Fibroblast of skin of left biceps (primary cell): ENCODE measurements at places on chromosomes 4 and X.

GRCh38 chr4:1928356-1929239 lies 57.4 kb downstream of the NSD2 start:
- DNase-seq: no peak

- DNase-seq: no peak
These were observed 1.2 kb downstream of the ABCB7 start for GRCh38 chrX:75154871-75155270.

- no peak for DNase-seq
These were observed 7.0 kb downstream of the ACOT9 start for GRCh38 chrX:23736030-23736429.

- DNase-seq: no peak
These were observed 30.2 kb upstream of the NKX6-1 start for GRCh38 chr4:84529169-84529751.

DNA sequence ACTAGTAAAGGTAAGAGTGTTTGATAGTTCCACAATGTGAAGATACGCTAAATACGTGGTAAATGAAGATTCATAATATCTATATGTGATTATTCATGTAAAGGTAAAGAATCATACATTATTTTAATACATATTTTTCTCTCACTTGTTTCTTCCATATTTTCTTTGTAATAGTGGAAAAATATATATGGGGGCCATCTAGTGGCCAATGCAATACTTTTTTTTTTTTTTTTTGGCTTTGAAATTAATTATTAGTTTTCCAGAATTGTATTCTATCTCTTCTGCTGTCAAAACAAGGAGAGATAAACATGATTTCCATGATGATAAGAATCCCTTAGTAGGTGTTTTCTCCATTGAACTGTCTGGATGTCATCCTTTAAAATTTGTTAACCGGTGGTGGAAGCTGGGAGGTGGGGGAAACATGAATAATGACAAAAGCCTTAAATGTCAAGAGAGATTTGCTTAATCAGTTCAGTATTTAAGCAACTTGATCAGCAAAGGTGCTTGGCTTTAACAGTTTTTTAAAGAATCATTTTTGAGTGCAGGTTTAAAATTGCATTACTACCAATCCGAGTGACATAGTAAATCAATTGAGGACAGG lies 508.7 kb upstream of the HTR2C start:
- no peak for DNase-seq

- no peak for DNase-seq
These were observed 138.1 kb upstream of the RASGEF1B start for GRCh38 chr4:81609844-81610243.

DNA sequence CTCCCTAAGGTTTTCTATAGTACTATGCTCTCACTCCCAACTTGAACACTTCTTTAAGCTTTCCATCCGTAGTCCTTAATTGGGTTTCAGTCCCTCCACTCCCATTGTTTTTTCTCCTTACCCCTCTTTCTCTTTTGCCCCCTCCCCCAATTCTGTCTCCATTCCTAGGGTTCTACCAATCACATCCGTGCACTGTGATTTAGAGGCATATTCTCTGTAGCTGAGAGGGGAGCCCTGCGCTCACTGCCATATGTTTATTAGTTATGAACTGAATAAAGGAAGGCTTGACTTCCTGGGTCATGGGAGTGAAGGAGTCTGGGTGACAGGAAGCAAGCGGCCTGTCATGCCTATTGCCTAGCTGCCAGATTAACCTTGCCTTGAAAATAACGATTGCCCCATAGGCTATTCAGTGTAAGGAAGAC lies 471 bp downstream of the MCTS1 start:
- no peak for DNase-seq

GRCh38 chr4:89006307-89006706 lies 50.7 kb downstream of the FAM13A start:
- no peak for DNase-seq

DNA sequence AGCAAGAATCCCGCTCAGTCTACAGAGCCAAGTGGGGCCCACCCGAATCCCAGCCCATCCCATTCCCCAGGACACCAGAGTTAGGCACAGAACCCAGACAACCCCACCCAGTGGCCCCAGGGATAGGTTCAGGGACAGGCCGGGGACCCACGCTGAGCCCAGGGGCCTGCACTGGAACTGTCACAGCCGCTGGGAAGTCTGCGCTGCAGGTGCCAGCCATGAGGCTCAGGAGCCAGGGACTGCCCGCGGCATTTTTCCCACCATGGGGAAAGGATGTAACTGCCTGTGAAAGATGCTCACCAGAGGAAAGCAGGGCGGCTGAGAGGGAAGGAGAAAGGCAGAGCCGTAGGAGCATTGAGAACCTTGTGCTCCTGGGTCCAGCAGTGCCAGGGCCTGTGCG lies 12.0 kb downstream of the EVC2 start:
- no peak for DNase-seq

DNA sequence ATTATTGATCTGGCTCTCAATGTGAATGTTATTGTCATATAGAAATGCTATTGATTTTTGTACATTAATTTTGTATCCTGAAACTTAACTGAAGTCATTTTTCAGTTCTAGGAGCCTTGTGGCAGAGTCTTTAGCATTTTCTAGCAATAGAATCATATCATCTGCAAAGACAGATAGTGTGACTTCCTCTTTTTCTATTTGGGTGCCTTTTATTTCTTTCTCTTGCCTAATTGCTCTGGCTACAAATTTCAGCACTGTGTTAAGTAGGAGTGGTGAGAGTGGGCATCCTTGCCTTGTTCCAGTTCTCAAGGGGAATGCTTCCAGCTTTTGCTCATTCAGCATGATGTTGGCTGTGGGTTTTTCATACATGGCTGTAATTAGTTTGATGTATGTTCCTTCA lies 102.7 kb downstream of the SH3BGRL start:
- no peak for DNase-seq

- DNase-seq: no peak
These were observed 49.7 kb downstream of the TMEM156 start for GRCh38 chr4:38982361-38983095.

GRCh38 chr4:117455088-117455487 lies 369.7 kb upstream of the TRAM1L1 start:
- no peak for DNase-seq

- no peak for DNase-seq
These were observed 175.5 kb upstream of the ADGRL3 start for GRCh38 chr4:61024610-61025009.

GRCh38 chr4:680928-681645 lies 6.7 kb downstream of the MYL5 start:
- no peak for DNase-seq

DNA sequence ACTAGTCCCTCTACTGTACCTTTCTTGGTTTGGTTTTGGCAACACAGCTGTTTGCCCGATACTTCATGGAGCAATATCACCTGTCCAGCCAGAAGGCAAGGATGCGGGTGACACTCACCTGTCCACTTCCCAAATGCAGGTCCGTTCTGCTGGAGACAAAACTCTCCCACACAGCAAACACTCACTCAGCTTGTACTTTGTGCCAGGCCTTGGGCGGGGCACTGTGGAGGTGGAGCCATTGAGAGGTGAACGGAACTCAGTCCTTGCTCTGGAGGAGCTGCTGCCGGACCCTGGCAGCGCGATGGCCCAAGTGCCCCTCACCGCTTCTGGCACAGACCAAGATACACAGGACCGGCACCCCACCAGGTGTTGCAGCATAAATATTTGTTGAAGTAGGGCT lies 15.3 kb upstream of the HMGB3 start:
- no peak for DNase-seq

GRCh38 chr4:137387924-137388323 lies 144.4 kb downstream of the PCDH18 start:
- peak; percentile 74 for DNase-seq

DNA sequence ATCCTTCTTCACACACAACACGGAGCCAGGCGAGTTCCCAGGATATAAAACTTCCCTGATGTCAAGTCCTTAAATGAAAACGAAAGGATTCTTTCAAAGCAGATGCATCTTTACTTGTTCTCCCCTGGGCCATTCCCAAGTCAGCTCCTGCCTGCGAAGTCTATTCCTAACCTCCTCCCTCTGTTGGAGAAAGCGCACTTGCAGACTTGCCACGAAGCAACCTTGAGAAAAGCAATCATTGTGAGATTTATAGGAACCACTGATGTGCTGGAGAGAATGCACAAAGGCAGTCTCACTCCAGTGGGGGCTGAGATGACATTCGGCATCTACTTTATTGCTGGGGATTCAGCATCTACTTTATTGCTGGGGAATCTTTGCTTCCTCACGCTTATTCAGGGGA lies 155.7 kb downstream of the NSUN7 start:
- DNase-seq: no peak

GRCh38 chr4:3249711-3250437 lies 915 bp downstream of the MSANTD1 start:
- DNase-seq: no peak

- DNase-seq: no peak
These were observed 5.4 kb upstream of the ASB5 start for GRCh38 chr4:176274441-176274840.

DNA sequence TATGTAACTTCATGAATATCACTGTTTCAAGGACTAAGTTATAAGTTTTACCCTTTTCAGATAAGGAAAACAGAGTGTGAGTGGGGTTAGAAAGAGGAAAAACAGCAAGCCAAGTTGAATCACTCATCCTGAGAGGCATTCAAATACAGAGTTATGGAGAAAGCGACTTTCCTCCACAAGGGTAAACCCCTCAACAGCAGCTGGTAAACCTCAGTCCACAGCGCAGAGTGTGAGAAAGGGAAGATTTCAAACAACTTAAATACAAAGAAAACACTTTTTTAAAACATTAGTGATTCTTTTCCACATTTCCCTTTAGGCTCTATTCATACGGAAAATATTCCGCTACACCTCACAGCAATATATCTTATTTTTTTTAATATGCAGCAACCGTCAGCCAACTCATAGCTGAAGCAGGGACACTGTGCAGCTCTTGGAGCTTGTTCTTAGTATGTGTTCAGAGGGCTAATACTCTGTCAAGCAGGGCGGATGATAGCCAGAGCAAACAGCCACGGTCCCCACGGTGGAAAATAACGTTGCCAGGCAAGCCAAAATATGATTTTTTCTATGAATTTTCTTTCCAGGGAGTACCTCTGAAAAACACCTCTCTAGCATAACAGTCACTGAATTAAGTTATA lies 488.9 kb upstream of the FAT1 start:
- no peak for DNase-seq

- DNase-seq: no peak
These were observed 67.0 kb upstream of the ANXA3 start for GRCh38 chr4:78484574-78484973.

DNA sequence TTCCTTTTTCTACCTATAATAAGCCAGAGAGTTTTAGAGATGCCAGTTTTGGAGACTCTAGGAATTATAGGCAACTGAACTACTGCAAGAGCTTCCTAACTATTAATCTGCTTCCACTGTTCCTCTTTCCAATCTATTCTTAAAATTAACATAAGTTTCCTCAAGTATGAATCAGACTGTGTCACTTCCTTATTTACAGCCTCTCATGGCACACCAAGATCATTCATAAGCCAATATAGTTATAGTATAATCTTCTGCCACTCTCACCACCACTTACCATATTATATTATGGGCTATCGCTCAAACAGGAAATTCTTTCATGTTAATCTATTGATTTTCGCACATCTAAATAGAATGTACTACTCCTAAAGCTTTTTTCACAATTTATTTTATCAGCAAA lies 383.5 kb downstream of the STPG2 start:
- DNase-seq: no peak

DNA sequence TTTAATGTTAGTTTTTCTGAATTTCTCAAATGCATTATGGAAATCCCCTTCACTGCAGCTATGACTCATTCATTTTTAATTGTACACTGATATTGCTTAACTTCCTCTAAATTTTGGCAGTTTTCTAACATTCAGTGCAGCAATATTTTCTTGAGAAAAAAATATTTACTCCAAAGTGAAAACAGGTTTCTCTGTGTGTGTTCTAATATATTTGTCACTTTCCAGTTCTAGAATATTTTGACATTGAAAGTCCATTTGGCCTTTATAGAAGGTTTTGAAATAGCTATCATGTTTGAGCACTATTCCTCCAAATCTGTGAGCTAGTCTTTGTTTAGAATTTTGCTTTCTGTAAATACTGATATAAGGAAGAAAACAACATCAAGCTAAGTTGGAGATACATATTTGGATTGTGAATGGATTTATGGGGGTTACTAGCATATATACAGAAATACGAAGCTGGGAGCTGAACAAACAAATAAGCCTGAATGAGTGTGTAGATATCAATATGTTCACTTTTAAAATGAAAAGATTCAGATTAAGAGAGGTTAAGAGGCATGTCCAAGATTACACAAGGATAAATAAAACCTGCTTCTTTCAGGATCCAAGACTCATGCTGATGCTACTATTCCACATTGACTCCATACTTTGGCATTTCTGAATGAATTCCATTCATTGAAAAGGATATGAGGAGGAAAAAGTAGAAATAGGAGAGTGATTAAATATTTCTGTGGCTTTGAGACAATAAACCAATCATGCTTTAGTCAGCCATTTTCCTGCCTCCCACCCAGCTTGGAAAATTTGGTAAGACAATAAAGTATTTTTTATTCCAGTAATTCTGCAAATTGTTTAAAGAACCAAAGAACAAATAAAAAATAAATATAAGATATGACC lies 57.3 kb upstream of the SLIT2 start:
- peak; percentile 81 for DNase-seq

GRCh38 chrX:154799556-154800348 lies 5.5 kb downstream of the MPP1 start:
- no peak for DNase-seq

- no peak for DNase-seq
These were observed 42.3 kb upstream of the HMX1 start for GRCh38 chr4:8913858-8914460.

DNA sequence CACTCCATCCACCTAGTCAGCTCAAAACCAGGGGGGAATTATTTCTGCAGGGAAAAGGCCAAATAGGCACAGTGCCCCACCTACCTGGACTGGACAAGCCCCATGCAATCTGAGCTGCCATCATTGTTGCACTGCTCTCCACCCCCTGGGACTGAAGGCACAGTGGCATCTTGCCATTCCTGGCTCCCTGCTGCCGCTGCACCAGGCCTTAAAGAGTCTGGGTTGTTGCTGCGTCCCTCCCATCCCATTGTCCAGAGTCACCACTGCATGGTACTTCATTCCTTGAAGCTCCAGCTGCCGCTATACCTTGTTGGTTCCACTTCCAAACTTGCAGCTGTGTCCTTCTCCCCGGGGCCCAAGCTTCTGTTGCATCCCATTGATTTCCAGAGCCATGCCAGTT lies 629.7 kb downstream of the STIM2 start:
- DNase-seq: no peak

- no peak for DNase-seq
These were observed 236.9 kb downstream of the DCLK2 start for GRCh38 chr4:150315175-150315574.

DNA sequence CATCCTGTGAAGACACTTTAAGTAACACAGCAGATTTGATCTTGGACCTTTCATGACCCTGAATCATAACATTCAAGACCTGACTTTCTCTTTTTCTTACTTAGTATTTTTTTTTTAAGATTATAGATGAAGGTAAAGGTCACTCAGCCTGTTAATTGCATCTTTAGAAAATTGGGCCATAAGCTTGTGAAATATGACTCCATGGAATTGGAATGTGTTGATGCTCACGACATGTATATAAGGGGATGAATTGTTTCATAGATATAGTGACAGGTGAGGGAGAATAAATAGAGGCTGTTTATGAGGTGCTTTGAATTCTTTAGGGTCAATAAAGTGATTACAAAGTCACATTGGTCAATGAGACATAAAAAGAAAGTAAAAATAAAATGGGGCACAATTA lies 27.7 kb upstream of the HS3ST1 start:
- DNase-seq: no peak
